ENCODE measurements at places on chromosomes 16 and 17. TPM values are rescaled to one million over a fixed set of nuclear protein-coding genes. Genes with fewer than 3 reads are reported as not detected.

GRCh38 chr17:82947051-82947991 is 107.5 kb upstream of the ZNF750 start:
- DNase-seq = no peak

DNA sequence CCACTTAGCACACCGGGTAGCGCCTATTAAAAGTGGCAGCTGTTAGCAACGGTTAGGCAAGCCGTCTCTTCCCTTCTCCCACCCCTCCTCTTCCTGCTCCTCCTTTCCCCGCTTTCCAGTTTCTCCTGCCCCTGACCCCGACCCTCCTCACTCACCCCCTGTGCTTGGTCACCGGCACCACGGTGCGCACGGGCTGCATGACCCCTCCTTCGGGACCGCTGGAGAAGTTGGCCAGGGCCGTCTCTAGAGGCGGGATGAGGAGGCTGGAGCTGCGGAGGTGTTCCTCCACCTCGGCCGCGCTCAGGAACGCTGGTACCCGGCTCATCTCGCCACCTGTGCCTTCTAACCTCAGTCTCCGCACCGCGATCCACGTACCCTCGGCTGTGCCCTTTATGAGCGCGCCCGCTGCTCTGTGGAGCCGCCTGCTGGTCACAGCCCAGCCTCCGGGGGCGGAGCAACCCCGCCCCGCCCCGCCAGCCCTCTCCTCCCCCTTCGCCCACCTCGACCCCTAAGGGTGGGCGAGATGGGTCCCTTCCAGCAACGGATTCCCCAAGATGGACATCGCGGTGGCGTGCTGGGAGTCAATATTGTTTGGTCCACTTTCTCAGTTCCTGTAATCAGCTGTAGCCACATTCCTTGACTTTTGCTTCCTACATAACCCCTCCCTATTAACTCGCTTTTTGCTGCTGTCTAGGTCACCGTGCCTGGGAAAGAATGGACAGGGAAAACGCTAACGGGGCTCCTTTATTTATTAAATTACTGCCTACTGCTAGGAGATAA is at the start of gene CRYM:
TSS of gene CRYM (minus strand) at position 364 of the 780 bp plus-strand sequence. CDS start at position 325, 39 bp downstream.
- peak; percentile 76 for DNase-seq

DNA sequence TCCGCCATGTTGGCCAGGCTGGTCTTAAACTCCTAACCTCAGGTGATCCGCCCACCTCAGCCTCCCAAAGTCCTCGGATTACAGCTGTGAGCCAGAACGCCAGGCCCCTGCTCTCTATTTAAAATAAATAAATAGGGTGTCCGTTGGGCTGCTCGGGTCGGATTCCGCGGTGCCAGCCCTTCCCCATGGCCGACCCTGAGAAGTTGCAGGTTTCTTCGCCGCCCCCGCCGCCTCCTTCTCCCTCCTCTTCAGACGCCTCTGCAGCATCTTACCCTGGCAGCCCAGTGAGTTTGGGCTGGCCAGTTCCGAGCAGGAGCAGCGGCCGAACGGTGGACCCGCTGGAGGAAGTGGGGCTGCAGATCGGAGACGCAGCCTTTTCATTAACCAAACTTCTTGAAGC is 1.7 kb upstream of the LUC7L start:
- DNase-seq = no peak

DNA sequence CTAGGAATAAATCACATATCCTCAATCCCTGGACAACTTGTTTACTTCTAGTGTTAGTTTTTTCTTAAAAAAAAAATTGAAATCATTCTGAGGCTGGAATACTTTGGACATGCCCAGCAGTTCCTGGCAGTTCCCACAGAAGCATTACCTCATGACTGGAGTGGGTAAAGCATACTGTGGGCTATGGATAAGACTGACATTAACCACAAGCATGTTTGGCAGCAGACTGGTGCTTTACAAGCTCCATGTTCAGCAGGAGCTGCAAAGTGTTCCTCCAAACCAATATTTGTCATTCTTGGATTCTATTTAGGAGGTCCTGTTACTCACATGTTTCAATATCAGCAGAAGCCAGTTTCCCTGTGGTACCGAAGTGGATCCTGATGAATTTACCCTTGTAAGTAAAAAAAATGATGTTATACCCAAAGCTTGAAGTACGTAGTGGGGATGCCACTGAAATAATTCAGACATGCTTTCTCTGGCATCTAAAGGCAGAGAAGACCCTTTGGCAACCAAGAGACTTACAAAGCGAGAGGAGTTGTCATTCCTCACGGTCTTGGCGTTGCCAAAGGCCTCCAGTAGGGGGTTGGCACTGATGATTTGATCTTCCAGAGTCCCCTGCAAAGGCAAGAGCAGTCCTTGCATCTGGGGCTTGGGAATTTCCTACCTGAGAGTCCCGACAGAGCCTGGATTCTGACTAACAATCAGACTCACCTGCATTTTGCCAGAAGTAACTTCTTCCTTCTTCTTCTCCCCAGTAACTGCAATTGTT is 4.9 kb downstream of the MYH1 start:
- DNase-seq = no peak

GRCh38 chr16:23803591-23804123 is 32.1 kb upstream of the PRKCB start:
- peak; percentile 87 for DNase-seq

DNA sequence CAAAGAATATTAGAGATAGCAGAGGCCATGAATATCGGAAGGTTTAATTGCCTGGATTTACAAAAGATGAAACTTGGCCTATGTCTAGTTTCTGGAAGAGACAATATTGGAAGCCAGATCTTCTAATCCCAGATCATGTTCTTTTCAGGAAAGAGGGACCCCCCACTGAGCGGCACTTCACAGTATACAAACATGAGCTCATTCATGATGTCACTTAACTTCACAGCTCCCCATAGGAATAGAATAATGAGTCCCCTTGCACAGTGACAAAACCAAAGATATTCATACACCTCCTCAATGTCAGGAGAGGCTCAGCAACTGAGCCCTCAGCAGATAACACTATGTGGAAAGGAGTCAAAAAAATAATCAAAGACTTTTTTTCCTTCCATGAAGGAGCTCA is 147.5 kb downstream of the CDH11 start:
- DNase-seq = no peak

DNA sequence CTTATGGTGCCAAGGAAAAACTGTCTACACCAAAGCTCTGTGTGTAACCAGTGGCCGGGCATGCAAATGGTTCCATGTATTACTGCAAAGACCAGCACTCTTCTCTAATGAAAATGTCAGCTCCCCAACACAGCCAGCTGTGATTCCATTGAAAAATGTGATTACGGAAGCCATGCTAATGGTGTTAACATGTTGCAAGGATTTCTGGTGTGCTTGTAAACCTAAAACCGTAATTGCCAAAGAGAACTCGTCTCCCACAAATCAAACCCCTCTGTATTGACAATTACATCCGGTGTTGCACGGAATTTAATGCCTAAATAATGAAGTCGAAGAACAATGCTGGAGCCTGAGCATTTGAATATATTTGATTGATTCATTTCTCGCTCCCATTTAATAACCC is 351.7 kb downstream of the NPIPA8 start:
- DNase-seq = no peak

- DNase-seq = no peak
Observed at GRCh38 chr17:74019271-74019670, 184.2 kb upstream of the RPL38 start.

DNA sequence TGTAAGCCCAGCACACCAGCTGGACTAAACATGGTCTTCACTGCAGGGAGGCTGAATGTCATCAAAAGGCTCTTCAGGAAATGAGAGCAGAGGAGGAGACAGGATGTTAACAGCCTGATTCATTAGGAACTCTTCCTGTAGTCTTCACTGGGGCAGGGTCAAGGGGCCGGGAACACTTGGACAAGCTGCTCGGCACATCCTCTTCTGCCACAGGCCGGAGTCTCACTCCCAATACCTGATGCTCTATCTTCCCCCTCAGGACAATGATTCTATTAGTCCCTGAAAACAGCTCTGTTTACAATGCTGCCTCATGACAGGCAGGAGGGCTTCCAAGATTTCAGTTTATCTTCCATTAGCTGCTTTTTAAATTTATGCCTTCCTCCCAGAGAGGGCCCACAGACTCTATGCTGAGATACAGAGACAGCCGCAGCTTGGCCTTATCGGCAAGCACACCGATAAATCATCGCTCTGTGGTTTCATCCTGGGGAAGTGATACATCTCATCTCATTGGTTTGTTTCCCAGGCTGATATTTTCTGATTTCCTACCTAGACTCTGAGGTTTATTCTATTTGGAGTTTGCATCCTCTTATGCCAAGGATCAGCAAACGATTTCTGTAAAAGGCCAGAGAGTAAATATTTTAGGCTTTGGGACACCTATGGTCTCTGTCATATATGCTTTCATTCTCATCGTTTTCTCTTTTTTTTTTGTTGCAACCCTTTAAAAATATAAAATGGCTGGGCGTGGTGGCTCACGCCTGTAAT is 214.0 kb upstream of the ASIC2 start:
- no peak for DNase-seq

- DNase-seq = no peak
Observed at GRCh38 chr17:75115555-75115954, 5.8 kb downstream of the ARMC7 start.

DNA sequence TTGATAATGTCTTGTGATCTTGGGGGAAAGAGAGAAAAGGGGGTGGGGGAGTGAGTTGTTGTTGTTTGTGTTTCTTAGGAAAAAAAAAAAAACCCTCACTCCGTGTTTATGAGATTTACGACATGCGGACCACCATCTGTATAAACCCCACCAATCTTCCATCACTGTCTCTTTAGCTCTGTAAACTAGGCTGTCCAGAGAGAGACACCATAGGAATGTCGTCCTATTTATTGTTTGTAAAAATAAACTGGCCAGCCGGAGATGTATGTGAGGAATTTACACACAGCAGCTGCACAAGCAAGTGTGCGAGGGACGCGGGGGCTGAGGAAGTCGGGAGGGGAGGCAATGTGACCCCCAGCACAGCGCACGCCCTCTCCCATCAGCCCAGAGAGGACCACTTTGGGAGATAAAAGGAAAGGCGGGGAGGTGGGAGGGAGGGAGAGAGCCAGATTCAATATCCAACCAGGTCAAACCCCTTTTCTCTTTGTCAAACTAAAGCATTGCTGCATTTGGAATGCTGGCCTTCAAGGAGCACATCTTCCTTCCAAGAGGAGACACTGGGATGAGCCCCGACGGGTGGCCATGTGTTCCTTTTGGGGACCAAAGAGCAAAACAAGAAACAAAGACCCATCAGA is 136.2 kb upstream of the SALL1 start:
- no peak for DNase-seq

GRCh38 chr16:48279199-48279598 is 31.9 kb upstream of the ABCC11 start:
- DNase-seq = no peak

- DNase-seq = no peak
Observed at GRCh38 chr16:66277311-66278070, 89.0 kb upstream of the CDH5 start.

Gene SCARF1
- 0.41 TPM for total RNA-seq

Gene KRT24
- not detected for total RNA-seq

Gene EVI2A
- 28.1 TPM for total RNA-seq

Gene QRICH2
- total RNA-seq = 7.2 TPM

Gene KRTAP4-9
- not detected for total RNA-seq
